Cardiac muscle cell (in vitro differentiated cells and primary cell): ENCODE measurements at places on chromosomes 5 and 9. TPM values are rescaled to one million over a fixed set of nuclear protein-coding genes. Genes with fewer than 3 reads are reported as not detected.

DNA sequence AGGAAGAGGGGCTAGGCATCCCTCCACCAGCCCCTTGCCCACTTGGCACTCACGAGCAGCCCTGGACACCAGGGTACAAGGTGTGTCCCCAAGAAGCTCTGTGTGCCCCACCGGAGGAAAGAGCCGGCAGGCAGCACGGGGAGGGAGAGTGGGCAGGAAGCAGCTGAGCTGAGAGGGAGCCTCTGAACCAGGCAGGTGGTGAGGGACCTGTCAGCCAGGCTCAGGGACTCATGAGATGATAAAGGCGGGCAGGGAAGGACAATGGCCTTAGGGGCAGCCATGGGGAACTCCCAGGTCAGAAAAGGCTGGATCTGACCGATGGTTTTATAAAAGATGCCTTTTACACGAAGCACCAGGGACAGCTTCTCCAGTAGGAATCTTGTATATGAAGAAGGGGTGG is 112.0 kb downstream of the VAV2 start:
- H3K4me1 ChIP-seq, result peaks cover 21% of the 10 kb centered on the region
- H3K27me3 ChIP-seq, result no peaks in the 10 kb centered on the region
- no peaks in the 10 kb centered on the region for H3K36me3 ChIP-seq
- no peak overlapping the region for H3K27ac ChIP-seq
- no peak overlapping the region for H3K4me3 ChIP-seq
- DNase-seq, result no peak

CYLC2 gene
- not detected in 2 replicates for total RNA-seq

CDC20B gene
- 0.32 and 0.45 TPM in 2 replicates for total RNA-seq

DNA sequence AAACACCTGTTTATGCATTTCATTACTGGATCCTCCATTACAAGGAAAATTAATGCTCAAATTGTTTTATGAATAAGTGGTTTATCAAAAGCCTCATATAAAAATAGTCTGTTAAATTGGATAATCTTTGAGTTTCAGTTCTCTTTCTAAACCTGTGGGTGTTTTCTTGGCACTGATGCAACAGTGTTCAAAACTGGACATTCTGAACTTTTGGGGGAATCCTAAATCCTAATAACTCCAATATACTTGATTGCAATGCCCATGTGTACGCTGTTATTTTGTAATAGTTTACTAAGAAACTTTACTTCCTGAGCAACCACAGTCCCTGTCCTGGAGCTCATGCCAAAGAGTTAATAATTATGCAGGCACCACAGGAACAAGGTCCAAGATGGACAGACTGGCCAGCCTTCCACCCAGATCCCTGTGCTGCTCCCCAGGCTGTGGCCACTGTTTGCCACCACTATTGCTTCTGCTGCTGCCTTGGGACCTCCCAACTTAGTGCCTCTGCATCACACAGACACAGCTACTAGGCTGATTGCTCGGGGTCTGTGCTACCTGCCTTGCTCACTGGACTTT is 14.0 kb downstream of the IRGM start:
- DNase-seq, result no peak
- no peak overlapping the region for H3K27ac ChIP-seq
- H3K27me3 ChIP-seq, result no peaks in the 10 kb centered on the region
- H3K36me3 ChIP-seq, result no peaks in the 10 kb centered on the region
- H3K4me1 ChIP-seq, result no peaks in the 10 kb centered on the region
- no peak overlapping the region for H3K4me3 ChIP-seq

DNA sequence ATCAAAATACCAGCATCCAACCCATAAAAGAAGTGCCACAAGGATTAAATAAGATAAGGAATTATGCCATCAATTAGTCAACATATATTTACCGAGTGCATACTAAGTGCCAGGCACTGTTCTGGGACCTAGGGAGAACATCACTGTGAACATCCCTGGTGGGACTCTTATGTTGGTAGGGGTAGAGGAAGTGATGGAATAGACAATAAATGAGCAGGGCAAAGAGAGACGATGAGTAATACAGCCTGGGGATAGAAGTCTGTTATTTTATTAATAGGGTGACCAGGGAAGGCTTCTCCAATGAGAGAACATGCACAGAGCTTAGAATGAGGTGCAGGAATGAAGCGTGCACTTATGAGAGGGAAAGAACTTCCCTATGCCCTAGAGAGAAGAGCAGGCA is 47.4 kb upstream of the VLDLR start:
- no peak for DNase-seq
- H3K4me3 ChIP-seq, result no peak overlapping the region
- H3K27me3 ChIP-seq, result no peaks in the 10 kb centered on the region
- peaks cover 28% of the 10 kb centered on the region for H3K4me1 ChIP-seq
- H3K27ac ChIP-seq, result no peak overlapping the region
- no peaks in the 10 kb centered on the region for H3K36me3 ChIP-seq

DNA sequence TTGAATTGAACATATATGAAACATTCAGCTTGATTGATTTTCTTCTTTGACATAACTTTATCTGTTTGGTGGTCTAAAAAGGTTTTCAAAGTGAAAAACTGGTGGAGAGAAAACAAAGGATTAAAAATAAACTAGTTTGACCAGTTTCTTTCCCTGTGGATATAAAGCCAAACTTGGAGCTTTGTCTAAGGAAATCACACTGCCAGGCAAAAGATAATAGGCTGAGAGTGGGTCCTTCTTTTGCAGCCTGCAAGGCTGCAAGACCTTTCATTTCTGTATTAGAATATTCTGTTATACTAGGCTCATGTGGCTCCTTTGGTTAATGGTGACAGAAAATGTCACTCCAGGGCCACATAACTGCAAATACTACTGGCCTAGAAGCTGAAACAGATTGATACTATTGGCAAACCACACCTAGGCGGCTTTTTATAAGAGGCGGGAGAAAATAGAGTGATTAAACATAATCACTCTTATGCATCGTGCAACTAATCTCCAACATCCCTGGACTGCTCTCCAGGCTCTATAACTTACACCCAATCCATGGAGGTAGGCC is 129.1 kb upstream of the ZNF462 start:
- no peak overlapping the region for H3K4me3 ChIP-seq
- H3K36me3 ChIP-seq, result no peaks in the 10 kb centered on the region
- peaks cover 1% of the 10 kb centered on the region for H3K4me1 ChIP-seq
- no peaks in the 10 kb centered on the region for H3K27me3 ChIP-seq
- DNase-seq, result no peak
- H3K27ac ChIP-seq, result no peak overlapping the region

DNA sequence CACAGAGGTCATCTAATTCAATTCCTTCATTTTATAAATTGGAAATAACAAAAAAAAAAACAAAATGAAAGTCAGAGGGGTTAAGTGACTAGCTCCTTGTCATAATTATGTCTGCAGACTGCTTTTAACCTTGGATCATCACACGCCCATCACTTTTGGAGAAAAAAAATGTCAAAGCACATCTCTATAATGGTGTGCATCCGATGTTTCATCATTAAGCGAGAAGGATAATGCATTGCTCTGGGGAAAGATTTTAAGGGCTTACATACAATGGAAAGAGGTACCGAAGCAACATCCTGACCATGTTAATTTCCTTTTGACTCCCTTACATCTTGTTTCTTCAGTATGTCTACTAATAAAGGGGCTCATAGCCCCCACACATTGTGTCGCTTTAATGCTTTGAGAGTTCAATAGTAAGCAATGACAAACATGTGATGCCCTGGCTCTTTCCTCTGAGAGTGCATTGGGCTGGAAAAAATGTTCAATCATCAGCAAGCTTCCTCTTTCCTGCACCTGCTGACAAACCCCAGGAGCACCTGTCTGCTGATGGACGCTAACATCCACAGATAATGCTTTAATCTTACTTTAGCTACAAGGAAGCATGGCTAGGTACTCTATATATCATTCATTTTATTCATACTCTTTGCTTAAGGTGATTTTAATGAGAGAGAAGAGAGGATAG is 242.2 kb downstream of the SMARCA2 start:
- DNase-seq, result no peak
- H3K4me3 ChIP-seq, result no peak overlapping the region
- H3K27ac ChIP-seq, result no peak overlapping the region

DNA sequence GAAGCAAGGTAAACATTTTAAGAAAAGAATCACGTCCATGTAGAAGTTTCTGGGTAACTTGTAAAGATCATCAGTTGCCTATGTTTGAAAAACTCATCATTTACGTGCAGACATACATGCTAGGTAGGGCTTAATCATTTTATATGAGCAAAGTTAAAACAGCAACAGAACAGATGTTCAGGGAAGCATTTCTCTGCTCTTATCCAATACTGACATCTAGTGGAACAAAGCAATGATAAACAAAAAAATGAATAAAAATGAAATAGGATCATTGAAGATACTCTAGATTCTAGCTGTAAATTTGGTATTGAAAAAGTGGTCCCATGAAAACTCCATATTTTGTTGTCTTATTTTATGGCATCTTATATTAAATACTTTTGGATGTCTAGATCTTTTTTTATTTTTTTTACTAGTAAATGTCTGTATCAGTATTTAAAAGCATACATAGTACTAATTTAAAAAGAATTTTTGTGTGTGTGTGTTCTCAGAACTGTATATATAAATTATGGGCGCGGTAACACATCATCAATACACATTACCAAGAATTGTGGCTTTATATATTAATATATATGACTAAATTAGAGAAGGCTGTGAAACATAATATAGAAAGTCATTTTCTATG is 1050.2 kb downstream of the CDH12 start:
- H3K27me3 ChIP-seq, result no peaks in the 10 kb centered on the region
- H3K4me1 ChIP-seq, result no peaks in the 10 kb centered on the region
- peak; percentile 30 for DNase-seq
- no peaks in the 10 kb centered on the region for H3K36me3 ChIP-seq

- H3K27me3 ChIP-seq, result no peaks in the 10 kb centered on the region
- no peaks in the 10 kb centered on the region for H3K36me3 ChIP-seq
- H3K4me1 ChIP-seq, result no peaks in the 10 kb centered on the region
- no peak overlapping the region for H3K4me3 ChIP-seq
- no peak for DNase-seq
- no peak overlapping the region for H3K27ac ChIP-seq
Measured at GRCh38 chr9:137034039-137034708, 2.3 kb upstream of the FUT7 start.

DNA sequence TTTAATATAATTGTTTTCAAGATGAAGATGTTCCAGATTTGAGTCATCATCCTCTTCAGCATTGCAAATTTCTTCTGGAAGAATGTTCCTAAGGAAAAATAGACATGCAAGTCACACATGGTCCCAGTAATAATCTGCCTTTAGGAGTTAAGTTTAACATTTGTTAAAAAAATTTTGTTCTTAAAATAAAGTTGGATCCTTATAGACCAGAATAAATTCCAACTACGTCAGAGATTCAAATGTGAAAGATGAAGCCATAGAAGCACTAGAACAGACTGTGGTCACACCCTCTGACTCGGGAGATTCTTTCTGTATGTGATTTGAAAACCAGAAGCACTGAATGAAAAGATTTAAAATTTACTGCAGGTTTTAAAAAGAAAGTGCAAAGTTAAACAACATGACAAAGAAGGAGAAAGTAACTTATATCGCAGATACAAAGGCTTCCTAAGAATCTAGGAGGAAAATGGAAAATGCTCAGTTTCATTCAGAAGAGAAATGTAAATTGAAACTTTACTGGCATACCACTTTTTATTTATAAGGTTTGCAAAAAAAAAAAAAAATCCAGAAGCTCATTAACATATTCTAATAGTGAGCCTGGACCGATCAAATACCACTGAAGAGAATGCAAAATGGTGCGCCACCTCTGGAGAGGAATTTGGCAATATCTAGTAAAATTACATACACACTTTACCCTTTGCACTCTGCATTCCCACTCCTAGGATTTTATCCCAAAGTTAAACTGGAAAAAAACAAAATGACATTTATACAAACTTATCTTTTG is 14.3 kb upstream of the ASPN start:
- H3K27me3 ChIP-seq, result no peaks in the 10 kb centered on the region
- DNase-seq, result no peak
- H3K4me3 ChIP-seq, result no peak overlapping the region
- H3K27ac ChIP-seq, result no peak overlapping the region
- H3K36me3 ChIP-seq, result no peaks in the 10 kb centered on the region

- no peaks in the 10 kb centered on the region for H3K27me3 ChIP-seq
- no peak for DNase-seq
- no peaks in the 10 kb centered on the region for H3K4me1 ChIP-seq
- H3K4me3 ChIP-seq, result no peak overlapping the region
- no peaks in the 10 kb centered on the region for H3K36me3 ChIP-seq
- H3K27ac ChIP-seq, result no peak overlapping the region
Measured at GRCh38 chr5:150062216-150062922, 24.0 kb downstream of the CSF1R start.

- H3K27me3 ChIP-seq, result no peaks in the 10 kb centered on the region
- no peak overlapping the region for H3K27ac ChIP-seq
- no peak overlapping the region for H3K4me3 ChIP-seq
- H3K4me1 ChIP-seq, result no peaks in the 10 kb centered on the region
Measured at GRCh38 chr5:6770826-6771607, 57.8 kb downstream of the TENT4A start.

DNA sequence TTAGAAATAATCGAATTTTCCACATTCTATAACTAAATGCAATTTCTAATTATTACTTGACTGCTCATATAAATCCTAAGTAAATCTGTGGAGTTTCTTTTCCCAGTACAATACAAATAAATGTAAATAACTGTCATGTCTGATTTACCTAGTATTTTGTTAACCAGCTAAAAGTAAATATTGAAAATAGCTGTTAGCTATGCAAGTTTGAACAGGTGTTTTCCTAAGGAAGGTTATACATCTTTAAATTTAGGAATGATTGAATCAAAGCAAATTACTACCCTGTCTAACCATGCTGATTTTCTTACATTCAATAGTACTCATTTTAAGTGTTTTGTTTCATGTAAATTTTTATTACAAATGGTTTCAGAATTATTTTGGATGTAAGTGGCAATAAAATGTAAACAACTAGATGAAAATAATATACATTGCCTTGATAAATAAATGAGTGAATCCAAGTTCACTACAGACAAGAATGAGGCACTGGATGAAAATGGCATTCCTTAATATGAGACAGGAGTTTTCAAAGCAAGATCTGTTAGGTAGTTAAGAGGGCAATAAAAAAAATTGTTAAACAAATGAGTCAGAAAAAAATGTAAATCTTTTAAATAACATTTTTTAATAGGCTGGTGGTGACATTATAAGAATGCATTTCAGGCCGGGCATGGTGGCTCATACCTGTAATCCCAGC is 15.8 kb downstream of the MCIDAS start:
- no peaks in the 10 kb centered on the region for H3K36me3 ChIP-seq
- no peak overlapping the region for H3K27ac ChIP-seq
- DNase-seq, result no peak
- no peak overlapping the region for H3K4me3 ChIP-seq

DNA sequence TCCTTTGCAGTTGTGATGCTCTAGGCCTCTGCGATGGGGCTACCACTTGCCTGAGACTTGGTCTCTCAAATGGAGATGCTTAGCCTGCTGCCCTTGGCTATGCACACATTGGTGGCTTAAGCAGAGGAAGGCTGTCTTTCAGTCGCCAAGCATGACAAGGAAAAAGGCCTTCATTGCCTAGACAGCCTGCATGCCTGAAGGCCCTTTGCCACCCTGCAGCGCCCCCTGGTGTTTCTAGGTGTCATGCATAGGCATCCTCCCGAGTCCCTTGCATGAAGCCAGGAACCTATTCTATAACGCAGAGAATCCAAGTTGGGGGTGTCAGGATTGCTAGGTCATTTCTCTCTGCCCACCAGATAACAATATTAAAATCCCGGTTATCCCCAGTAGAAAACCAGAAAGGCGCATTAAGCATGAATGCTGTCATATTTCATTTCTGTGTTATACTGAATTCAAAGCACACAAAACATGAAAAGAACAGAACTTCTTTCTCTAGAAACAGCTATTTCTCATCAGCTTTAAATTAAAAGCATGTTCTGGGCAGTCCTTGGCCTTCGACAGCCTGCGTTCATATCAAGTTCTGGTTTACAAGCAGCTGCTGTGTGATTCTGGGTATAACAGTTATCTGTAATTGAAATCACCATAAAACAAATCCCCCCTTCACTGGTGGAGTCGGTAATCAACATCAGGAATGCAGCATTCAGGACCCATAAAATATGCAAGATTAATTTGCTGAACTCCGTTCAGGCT is 59.7 kb upstream of the TRPC7 start:
- H3K4me3 ChIP-seq, result no peak overlapping the region
- no peak overlapping the region for H3K27ac ChIP-seq
- H3K36me3 ChIP-seq, result no peaks in the 10 kb centered on the region
- no peaks in the 10 kb centered on the region for H3K4me1 ChIP-seq
